CD4-positive, alpha-beta T cell treated with Interleukin-2 at 100 ng/mL for 4 hours (primary cell): ENCODE measurements at places on chromosomes 5 and 9.

- DNase-seq, result peak; percentile 31
Measured at GRCh38 chr9:133792721-133793470, 54.7 kb upstream of the SARDH start.

- no peak for DNase-seq
Measured at GRCh38 chr5:113213551-113214425, 221.0 kb downstream of the TSSK1B start.

GRCh38 chr9:137785704-137786161 lies 91.8 kb upstream of the CACNA1B start:
- DNase-seq, result no peak

DNA sequence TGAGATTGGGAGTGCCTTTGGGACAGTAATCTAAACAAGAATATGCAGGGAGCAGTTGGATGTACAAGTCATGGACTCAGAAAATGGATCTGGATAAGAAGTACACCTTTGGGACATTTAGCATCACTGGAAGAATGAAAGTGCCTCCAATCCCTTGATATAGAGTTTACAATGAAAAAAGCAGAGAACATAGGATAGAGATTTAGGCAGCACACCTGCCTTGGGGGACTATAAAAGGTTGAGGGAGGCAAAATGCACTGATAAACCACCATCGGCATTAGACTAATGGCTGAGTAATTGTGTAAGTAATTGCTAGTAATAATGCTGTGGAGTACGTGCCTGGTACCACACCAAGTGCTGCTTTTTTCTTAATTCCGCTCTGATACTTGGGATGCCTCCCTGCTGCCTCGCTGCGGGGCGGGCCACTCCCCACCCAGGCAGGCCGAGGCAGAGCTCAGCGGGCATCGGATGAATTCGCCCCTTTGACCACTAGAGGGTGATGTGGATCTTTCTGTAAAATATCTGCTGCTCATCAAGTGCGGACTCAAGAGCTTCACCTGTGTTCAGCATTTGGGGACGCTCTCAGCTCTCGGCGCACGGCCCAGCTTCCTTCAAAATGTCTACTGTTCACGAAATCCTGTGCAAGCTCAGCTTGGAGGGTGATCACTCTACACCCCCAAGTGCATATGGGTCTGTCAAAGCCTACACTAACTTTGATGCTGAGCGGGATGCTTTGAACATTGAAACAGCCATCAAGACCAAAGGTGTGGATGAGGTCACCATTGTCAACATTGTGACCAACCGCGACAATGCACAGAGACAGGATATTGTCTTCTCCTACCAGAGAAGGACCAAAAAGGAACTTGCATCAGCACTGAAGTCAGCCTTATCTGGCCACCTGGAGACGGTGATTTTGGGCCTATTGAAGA lies 99.9 kb downstream of the ANKRD18B start:
- DNase-seq, result peak; percentile 75

- peak; percentile 5 for DNase-seq
Measured at GRCh38 chr5:119071561-119071995, 691 bp downstream of the DMXL1 start.

GRCh38 chr9:757246-757881 lies 84.1 kb upstream of the DMRT1 start:
- DNase-seq, result no peak

GRCh38 chr5:176184608-176185132 lies 53.6 kb upstream of the SIMC1 start:
- DNase-seq, result no peak

DNA sequence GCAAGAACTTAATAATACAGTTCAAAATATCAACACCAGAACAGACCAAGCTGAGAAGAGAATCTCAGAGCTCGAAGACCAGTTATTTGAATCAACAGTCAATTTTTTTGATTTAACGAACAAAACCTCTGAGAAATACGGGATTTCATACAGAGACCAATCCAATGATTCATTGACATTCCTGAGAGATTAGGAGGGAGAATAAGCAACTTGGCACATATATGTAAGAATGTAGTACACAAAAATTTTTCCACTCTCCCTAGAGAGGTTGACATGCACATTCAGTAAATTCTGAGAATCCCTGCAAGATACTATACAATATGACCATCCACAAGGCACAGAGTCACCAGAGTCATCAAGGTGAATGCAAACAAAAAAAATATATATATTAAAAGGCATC lies 1577.3 kb upstream of the C9orf72 start:
- no peak for DNase-seq

GRCh38 chr5:167533814-167534795 lies 757.3 kb upstream of the WWC1 start:
- no peak for DNase-seq

DNA sequence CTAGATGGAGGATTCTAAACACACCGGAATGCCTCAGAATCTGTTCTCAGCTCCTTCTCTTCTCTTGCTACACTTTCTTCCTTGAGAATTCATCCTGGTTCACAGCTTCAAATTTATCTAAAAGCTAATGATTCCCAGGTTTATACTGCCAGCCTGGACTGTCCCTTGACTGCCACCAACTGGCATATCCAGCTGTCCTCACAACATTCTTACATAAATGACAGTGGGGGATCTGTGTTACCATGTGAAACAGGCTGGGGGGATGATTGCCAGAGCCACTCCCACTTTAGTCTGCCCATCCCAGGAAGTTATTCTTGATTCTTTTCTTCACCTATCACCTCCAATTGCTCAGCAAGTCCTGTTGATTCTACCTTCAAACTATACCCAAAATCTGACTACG lies 27.2 kb upstream of the ZFR start:
- DNase-seq, result no peak

GRCh38 chr9:73847536-73847935 lies 649.6 kb upstream of the RORB start:
- DNase-seq, result no peak

DNA sequence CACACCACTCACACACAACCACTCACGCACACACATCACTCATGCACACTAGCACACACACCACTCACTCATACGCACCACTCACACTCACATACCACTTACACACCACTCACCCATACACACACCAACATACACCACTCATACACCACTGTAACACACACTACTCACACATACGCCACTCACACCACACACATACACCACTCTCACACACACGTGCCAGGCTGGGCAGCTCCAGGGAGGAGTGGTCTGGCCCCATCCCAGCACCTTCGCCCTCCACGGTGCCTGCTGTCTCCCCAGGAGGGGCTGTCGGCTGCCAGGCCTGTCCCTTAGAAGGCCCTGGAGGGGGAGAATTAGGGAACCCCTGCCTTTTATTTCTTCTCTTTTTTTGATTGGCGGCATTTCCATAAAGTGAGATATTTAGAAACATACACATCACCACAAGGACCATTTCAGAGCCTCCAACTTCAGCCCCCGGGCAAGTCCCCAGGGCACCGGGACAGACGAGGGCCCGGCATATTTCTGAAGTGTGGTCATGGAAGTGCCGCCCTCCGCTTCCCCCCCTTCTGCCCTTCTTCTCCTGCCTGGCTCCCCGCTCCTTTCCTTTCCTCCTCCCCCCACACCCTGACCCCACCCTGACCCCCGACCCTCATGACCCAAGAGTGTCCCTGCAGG lies 6.3 kb upstream of the ASB6 start:
- no peak for DNase-seq
